Muscle of back (tissue), 13 donors: ENCODE measurements at places on chromosomes 12 and 14. TPM values are rescaled to one million over a fixed set of nuclear protein-coding genes. Genes with fewer than 3 reads are reported as not detected.

DNA sequence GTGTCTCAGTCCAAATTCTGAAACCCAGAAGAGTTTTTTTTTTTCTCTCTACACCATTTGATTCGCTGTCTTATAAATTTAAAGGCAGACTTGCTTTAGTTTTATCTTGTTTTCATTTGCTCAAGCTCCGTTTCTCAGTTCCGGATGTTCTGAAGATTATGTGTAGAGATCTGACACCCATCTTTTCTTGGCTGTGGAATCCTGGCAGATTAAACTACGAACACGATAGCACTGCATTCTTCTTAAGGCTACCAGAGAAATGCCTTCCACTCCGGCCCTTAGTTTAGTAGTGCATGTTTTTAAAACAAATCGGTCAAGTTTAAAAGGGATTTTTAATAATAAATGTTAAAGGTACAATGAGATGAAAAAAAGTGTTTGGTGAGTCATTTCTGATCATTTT, 106.4 kb downstream of the LMO3 start:
- DNase-seq, result no peak

DNA sequence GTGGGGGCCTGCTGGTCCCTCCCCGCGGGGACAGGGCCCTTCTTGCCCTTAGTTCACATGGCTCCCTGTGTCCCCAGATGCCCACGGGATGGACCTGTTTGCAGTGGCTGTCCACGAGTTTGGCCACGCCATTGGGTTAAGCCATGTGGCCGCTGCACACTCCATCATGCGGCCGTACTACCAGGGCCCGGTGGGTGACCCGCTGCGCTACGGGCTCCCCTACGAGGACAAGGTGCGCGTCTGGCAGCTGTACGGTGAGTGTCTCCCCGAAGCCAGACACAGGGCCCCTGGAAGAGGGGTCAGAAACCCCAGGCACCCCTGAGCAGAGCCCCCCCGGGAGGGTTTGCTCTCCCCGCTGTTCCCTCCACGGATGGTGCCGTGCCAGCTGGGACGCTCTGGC, 13.4 kb downstream of the MMP17 start:
- DNase-seq, result no peak

DNA sequence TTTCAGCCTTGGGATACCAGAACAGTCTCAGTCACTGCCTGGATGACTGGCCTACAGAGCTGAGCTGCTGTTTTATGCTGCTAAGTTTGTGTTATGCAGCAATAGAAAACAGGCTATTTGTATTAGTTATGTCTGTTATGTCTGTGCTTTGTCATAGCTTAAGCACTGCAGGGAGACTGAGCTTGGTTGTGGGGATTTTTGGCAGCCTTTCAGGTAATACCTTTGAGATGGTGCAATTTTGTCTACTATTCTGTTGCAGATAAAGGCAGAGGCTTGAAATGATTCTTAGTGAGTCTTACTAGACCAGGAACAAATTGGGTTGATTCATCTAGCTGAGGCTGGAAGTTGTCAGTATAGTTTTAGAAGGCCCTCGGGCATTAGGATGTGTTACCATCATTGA, 201.3 kb upstream of the RBM19 start:
- no peak for DNase-seq

GRCh38 chr12:94644141-94644979, 6.0 kb downstream of the TMCC3 start:
- DNase-seq, result no peak

DNA sequence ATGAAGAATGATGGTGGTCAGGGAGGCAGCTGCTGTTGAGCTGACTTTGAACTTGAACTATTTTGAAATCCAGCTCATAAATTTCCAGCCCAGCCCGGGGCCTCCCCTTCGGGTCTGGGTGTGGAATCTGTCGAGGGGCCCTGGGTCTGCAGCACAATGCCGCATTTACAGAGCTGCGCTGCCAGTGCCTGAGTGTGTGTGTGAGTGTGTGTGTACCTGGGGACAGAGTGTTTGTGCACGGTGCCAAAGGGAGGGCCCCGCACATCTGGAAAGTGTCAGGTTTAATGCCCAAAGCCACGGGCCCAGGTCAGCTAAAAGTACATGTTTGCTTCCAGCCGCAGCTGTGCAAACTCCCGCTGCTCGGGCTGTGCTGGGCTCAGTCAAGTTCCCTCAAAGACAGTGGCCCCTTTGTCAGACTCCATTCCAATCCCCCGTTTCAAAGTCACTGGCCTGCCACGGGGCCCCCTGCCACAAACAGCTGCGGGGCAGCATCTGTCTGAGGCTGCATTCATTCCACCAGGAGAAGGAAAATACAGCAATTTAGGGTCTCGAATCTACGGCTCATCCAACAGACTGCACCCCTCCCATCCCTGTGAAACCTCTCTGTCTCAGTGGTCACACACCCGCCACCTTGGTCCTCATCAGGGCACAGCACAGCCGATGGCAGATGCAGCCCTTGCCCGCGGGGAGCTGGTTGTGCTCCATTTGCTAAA, 16.3 kb upstream of the RFLNA start:
- peak; percentile 82 for DNase-seq

GRCh38 chr14:20486684-20487395, 17.6 kb downstream of the PNP start:
- no peak for DNase-seq

CLEC2D gene
- 7.5 TPM for polyA plus RNA-seq

TSPAN8 gene
- polyA plus RNA-seq, result 3.0 TPM

PIWIL1 gene
- not detected for polyA plus RNA-seq

TAS2R8 gene
- not detected for polyA plus RNA-seq

TPH2 gene
- not detected for polyA plus RNA-seq
